ENCODE measurements at places on chromosomes 2 and 18.

- no peak for DNase-seq
Observed at GRCh38 chr2:8115966-8116365, 565.9 kb upstream of the ID2 start.

DNA sequence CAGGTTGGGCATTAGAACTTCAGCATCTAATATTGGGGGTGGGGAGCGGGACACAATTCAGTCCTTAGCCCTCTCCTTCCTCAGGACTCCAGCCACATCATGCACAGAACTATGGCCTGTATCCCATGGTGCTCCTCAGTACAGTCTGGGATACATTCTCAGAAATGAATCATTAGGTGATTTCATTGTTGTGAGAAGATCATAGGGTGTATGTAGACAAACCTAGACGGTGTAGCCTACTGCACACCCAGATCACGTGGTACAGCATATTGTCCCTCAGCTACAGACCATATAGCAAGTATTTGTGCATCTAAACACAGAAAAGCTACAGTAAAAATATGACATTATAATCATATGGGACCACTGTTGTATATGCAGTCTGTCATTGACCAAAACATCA lies 23.2 kb upstream of the IMP4 start:
- DNase-seq, result no peak

DNA sequence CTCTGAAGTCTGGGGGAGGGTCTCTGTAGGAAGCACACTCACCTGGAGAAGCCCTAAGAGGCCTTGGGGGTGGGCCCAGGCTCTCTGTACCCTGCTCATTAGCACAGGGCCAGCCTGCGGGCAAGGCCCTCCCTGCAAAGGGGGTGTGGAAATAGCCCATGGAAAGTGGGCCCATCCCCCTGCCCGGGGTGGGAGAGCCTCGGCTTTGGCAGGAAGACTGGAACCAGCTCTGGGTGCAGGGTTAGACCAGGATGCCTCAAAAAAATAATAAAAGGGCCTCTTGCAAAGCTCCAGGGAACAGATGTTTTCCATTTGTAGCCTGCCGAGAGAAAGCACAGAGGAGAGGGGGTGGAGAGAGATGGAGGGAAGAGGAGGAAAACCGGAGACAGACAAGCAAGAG lies 98.7 kb downstream of the STPG4 start:
- no peak for DNase-seq

- no peak for DNase-seq
Observed at GRCh38 chr2:52308156-52308555, 1276.2 kb upstream of the NRXN1 start.

GRCh38 chr18:75041586-75041985 lies 167.4 kb downstream of the PTGR3 start:
- DNase-seq, result no peak

DNA sequence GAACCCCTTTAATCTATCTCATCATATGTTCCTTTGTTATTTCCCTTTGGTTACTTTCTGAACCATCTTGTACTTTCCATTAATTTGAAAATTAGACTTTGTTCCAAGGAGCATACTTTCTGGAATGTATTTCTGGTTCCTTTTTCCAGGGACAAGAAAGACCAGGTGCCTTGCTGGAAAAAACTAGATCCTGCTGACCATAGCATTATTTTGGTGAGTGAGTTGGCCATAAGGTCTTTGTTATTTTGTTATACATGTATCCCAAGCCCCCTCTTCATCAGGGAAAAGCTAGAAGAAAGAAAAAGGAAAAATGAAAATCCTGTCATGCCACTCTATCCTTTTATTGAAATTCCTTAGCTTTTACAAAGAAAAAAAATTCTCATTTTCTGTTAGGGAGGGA lies 228.1 kb upstream of the TFPI start:
- no peak for DNase-seq

- DNase-seq, result no peak
Observed at GRCh38 chr18:2169656-2170055, 401.6 kb downstream of the METTL4 start.

DNA sequence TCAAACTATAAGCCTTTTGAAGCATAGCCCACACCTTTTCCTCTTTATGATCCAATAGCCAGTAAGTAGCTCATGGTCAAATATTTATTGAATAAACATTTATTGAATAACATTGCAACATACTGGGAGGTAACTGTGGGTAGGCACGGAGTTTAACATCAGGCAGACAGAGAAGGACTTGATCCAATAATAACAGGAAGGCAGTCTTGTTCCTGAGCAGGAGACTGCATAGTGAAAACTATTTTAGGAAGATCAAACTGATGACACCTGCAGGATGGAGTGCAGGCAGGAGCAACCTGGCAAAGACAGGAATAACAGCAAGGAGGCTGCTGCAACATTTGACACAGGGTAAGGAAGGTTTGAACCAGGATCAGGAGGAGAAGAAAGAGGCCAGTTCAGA lies 3.1 kb upstream of the DCTN1 start:
- no peak for DNase-seq

DNA sequence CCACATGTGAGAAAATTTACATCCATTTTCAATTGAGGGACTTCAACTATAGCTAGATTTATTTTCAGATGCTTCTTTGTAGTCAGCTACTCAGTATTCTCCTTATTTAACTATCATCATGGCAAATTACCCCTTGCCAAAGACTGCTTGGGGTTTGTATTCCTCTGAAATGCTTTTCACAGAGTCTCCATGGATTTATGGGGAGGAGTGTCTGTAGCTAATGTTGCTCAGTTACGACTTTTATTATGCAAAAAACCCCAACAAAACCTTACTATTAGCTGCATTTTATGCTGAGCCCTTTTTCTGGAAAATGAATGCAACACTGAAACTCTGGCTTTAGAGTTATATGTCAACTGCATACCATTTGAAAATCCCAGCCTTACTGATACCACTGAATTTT lies 78.6 kb downstream of the RFTN2 start:
- no peak for DNase-seq

GRCh38 chr18:43267818-43268217 lies 9.5 kb downstream of the SYT4 start:
- no peak for DNase-seq

DNA sequence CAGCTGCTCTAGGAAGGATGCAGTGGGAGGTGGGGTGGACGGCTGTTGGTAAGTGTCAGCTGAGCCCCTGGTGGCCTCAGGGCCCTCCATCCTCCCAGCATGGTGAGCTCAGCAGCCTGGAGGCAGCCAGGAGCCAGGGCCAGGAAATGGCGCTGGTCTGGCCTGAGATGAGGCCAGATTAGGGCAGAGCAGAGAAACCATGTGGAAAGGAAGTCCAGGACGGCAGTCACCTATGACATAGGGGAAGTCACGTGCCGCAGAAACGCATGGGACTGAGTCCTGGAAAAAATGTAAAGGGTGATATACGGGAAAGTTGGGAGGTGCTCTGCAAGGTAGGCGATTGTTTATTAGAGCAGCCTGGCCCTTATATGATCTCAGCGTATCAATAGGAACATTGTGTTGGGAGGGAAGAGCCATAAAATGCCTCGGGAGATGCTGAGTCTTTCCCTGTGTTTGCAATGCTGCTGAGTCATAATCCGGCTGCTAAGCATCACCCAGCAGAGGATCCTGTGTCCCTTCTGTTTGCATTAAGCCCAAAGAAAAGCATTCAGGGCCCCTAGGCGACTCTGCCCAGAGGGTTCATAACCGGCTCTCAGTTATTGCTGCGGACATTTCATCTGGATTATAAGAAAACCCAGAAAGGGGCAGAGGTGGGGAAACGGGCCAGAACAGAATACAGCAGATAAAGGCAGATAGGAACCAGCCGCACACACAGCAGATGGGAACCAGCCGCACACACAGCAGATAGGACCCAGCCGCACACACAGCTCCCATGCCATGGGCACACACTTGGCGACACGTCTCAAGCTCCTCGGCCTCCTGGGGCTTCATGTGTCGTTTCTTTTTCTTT lies 30.3 kb upstream of the B3GNT7 start:
- DNase-seq, result no peak

GRCh38 chr2:8298783-8299182 lies 383.1 kb upstream of the ID2 start:
- DNase-seq, result no peak

DNA sequence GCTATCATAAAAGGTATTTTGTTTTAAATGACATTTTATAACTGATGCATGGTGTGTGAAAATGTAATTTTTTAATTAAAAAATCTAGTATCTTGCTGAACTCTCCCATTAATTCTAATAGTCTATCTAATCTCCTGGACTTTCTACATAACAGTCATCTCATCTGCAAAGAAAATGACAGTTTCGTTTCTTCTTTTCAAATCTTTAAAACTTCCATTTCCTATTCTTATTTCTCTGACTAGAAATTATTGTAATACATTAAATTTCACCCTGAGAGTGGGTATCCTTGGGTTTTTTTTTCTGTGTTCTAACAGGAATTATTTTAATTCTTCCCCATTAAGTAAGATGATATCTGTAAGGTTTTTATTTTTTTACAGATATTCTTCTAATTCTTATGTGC lies 120.1 kb downstream of the KCNF1 start:
- DNase-seq, result no peak

- no peak for DNase-seq
Observed at GRCh38 chr2:82652117-82652516, 1807.0 kb downstream of the SUCLG1 start.

GRCh38 chr2:199659207-199659606 lies 191.8 kb downstream of the FTCDNL1 start:
- DNase-seq, result no peak

DNA sequence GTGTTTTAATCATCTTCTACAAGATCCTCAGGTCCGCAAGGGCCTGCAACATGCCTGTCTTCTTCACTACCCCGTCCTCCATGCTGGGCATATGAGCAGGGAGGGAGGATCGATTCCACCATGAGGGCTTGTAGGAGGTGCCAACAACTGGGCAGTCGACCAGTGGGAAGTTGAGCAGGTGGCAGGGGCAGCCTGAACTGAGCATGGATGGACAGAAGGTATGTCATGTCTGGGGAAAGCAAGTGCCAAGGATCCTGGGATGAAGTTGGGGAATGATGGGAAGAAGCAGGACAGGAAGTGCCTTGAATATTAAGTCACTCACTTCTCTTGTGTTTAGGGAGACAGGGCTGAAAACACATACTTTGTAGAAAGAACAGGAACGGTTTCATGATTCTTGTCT lies 44.7 kb downstream of the CTIF start:
- no peak for DNase-seq

GRCh38 chr2:177888581-177888980 lies 184.0 kb downstream of the PDE11A start:
- no peak for DNase-seq

DNA sequence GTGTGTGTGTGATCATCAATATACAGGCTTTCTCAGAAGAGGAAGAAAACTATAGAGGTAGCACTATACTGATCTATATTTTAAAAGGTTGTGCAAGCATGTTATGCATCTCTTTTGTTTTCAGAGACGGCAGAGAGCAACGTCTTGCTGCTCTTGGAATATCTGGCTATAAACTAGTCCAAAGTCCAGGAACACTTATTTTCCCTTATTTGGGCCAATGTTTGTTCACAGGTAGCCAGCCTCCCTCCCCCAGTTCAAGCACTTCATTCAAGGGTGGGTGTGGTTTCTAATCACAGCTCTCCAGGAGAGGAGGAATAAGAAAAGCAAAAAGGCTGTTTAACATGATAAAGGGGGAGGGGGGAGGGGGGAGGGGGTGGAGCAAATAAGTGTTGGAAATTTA lies 4.2 kb downstream of the FZD5 start:
- DNase-seq, result no peak

GRCh38 chr2:127032621-127033020 lies 74.3 kb downstream of the BIN1 start:
- DNase-seq, result no peak
